Ecto neural progenitor cell (in vitro differentiated cells): ENCODE measurements at places on chromosomes 13 and 19.

- no peak for DNase-seq
Measured at GRCh38 chr13:40160618-40161350, 505.3 kb downstream of the COG6 start.

DNA sequence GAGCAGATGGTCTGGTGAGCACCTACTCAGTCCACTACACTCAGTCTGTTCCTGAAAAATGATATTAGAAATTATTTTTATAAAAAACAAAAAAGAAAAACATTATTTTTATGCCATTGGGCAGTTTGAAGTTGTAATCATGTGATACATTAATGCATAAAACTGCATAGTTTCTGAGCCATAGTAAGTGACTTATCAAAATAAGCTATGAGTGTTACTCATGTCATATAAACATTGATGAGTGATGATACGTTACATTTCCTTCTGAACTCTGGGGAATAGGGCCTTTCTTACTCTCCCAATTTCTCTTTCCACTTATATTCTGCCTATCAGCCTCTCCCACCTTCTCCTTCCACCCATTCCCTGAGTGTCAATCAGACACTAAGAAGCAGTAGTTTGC, 8.9 kb downstream of the ZNF805 start:
- no peak for DNase-seq

DNA sequence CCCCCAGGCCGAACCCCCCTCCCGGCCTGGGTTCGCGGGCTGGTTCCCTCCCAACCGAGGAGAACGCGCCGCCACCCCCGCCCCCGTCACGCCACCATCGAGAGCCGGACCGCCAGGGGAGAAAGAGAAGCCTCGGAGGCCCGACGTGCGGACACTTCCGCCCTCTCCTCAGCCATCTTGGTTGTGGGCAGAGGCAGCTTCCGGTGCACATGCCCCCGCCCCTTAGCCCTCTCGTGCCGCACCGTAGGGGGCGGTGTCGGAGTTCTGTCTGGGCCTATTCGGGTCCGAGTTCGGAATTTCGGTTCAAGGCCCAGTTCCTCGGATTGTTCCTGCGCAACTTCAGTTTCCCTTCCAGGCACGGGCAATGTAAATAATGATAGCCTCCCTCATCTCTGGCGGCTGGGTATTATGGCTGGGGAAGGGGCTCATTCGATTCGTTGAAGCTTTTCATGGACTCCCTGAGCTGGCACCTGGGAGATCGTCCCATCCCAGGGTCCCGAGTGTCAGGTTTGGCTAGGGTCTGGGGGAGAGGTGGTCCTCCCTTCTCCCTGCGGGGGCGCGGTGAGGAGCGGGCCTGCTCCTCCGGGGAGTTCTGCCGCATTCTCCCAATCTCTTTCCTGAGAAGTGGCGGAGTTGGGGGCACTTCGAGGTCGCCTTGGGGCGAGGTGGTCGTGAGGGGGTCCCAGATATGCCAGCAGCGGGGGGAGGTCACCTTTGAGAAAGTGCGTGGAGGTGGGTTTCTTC, at the start of the genes IER2 and STX10:
IER2 (plus strand) TSS at position 225 of the 744 bp plus-strand sequence. CDS start 2,776 bp downstream, outside the sequence.
STX10 (minus strand) TSS at position 189 of the 744 bp plus-strand sequence. CDS start 202 bp downstream, outside the sequence.
- peak; percentile 92 for DNase-seq

DNA sequence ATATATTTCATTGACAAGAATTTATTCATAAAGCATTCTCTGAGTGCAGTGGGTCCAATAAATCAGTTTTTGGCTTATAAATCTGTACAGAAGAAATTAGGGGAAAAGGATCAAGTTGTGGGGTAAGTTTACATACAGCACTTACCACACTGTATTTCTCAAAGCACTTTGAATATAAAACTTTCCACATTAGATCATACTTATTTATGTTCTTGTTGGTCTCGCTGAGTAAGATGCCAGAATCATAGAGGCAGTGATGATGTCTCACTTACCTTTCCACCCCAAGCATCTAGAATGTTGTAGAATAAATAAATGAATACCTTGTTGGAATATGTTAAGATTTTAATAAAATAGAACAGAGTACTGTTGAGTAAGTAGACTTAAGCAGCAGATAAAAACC, 279.1 kb downstream of the PCDH20 start:
- DNase-seq: no peak

GRCh38 chr13:81020010-81020409, 679.1 kb upstream of the SPRY2 start:
- no peak for DNase-seq

- DNase-seq: no peak
Measured at GRCh38 chr19:32895384-32895783, 25.8 kb upstream of the SLC7A9 start.

GRCh38 chr19:7505682-7506384, 10.1 kb upstream of the ZNF358 start:
- peak; percentile 82 for DNase-seq

GRCh38 chr19:14577264-14577663, 5.4 kb upstream of the NDUFB7 start:
- DNase-seq: no peak
